ENCODE measurements at places on chromosomes 3 and 15.

DNA sequence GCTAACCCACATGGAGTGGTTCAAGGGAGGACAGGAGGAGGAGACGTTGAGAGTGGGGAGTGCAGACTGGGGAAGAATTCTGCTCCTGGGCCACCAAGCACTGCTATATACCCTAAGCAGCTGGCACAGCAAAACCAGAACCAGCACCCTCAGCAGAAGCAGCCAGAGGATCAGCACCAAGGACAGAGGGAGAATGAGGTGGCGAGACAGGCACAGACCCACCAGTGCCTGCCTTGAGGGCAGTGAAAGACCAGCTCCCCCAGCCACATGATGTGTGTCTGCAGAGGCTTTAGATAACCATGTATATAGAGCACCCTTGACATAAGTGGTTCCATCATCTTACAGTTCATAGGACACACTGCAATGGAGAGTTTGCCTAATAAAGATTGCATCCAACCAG is 319.0 kb downstream of the GABRB3 start:
- no peak overlapping the region for H3K27ac ChIP-seq
- H3K4me1 ChIP-seq = no peaks in the 10 kb centered on the region
- H3K4me3 ChIP-seq = no peak overlapping the region
- H3K36me3 ChIP-seq = no peaks in the 10 kb centered on the region
- H3K27me3 ChIP-seq = no peaks in the 10 kb centered on the region

GRCh38 chr3:33577588-33577987 is 137.4 kb upstream of the UBP1 start:
- H3K4me1 ChIP-seq = peaks cover 5% of the 10 kb centered on the region
- H3K27ac ChIP-seq = no peak overlapping the region
- no peaks in the 10 kb centered on the region for H3K27me3 ChIP-seq
- H3K4me3 ChIP-seq = no peak overlapping the region
- DNase-seq = no peak

GRCh38 chr3:124119056-124119716 is 127.3 kb upstream of the ROPN1 start:
- no peak overlapping the region for H3K4me3 ChIP-seq
- H3K27me3 ChIP-seq = no peaks in the 10 kb centered on the region
- DNase-seq = no peak

GRCh38 chr3:54047568-54047967 is 74.8 kb upstream of the CACNA2D3 start:
- no peak overlapping the region for H3K27ac ChIP-seq
- H3K27me3 ChIP-seq = no peaks in the 10 kb centered on the region
- no peaks in the 10 kb centered on the region for H3K4me1 ChIP-seq
- no peak overlapping the region for H3K4me3 ChIP-seq
- no peak for DNase-seq

- no peak overlapping the region for H3K4me3 ChIP-seq
- H3K27me3 ChIP-seq = no peaks in the 10 kb centered on the region
- H3K27ac ChIP-seq = no peak overlapping the region
- peaks cover 3% of the 10 kb centered on the region for H3K36me3 ChIP-seq
- no peak for DNase-seq
- H3K4me1 ChIP-seq = peaks cover 6% of the 10 kb centered on the region
Observed at GRCh38 chr15:56199038-56199437, 44.6 kb downstream of the RFX7 start.

DNA sequence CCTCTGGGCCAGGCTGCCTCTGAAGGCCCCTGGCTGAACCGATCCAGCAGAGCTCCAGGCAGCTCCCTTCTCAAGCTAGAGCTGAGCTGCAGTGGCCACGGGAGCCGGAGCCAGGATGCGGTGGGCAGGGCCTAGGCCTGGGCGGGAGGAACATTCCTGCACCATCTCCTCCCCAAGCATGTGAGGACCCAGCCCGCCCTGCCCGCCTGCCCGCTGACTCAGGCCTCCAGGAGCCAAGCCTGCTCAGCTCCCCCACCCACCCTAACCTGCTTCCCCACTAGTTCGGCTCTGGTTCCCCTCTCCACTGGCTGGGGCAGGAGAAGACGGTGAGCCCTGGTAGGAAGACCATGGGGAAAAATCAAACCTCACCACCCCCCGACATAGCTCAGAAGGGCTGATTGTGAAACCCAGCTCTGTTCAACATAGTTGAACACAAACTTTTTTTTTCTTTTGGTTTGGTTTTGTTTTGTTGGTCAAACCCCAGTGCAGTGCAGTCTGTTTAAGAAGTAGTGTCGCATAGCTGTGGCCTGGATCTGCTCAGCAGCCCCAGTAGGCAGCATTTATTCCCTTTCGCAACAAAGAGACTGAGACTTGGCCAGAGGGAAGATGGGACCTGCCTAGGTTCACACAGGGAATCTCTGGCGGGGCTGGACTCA is 13.5 kb downstream of the SNX33 start:
- peaks cover 99% of the 10 kb centered on the region for H3K4me1 ChIP-seq
- peaks cover 8% of the 10 kb centered on the region for H3K36me3 ChIP-seq
- no peaks in the 10 kb centered on the region for H3K27me3 ChIP-seq
- DNase-seq = peak; percentile 24
- peak overlapping the region; percentile 1 for H3K4me3 ChIP-seq

All from esophagus squamous epithelium (tissue), 5 donors.